ENCODE measurements at places on chromosomes 1 and 21.

DNA sequence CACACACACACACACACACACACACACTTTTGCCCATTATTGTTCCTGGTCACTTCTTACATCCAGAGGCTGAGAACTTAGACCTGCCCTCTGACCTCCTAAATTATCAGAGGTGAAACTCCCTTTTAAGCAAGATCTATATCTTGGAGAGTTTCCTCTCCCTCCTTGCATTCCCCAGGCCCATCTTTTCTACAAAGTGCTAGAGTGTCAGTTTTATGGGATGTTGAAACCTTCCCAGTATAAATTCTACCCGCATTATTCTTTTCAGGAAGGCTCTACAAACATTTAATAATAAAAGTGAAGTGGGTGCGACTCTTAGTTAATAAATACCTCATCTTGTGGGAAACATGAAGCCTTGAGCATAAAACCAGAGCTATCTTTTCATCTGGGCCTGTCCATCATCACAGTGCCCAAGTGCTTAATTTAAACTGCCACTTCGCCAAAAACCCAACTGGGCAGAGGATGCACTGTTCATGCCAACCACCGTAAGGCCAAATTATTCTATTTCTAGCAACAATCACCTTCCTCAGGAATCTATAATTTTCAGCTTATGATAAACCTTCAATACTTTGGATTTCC lies 458.2 kb upstream of the RUNX1 start:
- H3K36me3 ChIP-seq, result no peaks in the 10 kb centered on the region
- no peak overlapping the region for H3K27ac ChIP-seq

- no peaks in the 10 kb centered on the region for H3K36me3 ChIP-seq
- H3K4me1 ChIP-seq, result no peaks in the 10 kb centered on the region
- no peak for DNase-seq
- no peak overlapping the region for H3K27ac ChIP-seq
- no peaks in the 10 kb centered on the region for H3K27me3 ChIP-seq
Measured at GRCh38 chr1:192795916-192796618, 12.8 kb upstream of the RGS2 start.

GRCh38 chr1:14780271-14780670 lies 181.8 kb downstream of the KAZN start:
- H3K27me3 ChIP-seq, result no peaks in the 10 kb centered on the region
- DNase-seq, result no peak
- H3K27ac ChIP-seq, result no peak overlapping the region

DNA sequence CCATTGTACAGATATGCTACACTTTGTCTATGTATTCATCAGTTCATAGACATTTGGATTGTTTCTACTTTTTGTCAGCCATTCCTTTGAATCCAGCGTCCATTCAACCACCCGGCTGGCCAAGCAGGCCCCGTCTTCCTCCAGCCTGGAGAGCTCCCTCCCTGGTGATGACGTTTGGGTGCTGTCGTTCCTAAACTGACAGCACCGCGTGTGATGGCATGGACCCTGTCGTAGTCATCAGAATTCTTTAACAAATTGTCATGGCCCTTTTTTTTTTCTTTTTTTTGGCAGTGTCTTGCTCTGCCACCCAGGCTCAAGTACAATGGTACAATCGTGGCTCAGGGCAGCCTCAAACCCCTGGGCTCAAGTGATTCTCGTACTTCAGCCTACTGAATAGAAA lies 138.6 kb upstream of the ERRFI1 start:
- H3K4me3 ChIP-seq, result no peak overlapping the region
- no peaks in the 10 kb centered on the region for H3K27me3 ChIP-seq
- no peaks in the 10 kb centered on the region for H3K36me3 ChIP-seq
- no peaks in the 10 kb centered on the region for H3K4me1 ChIP-seq
- DNase-seq, result no peak

GRCh38 chr21:28539623-28539988 lies 453.1 kb downstream of the LTN1 start:
- no peaks in the 10 kb centered on the region for H3K36me3 ChIP-seq
- no peak overlapping the region for H3K4me3 ChIP-seq
- DNase-seq, result no peak
- H3K27me3 ChIP-seq, result no peaks in the 10 kb centered on the region
- H3K4me1 ChIP-seq, result peaks cover 3% of the 10 kb centered on the region

DNA sequence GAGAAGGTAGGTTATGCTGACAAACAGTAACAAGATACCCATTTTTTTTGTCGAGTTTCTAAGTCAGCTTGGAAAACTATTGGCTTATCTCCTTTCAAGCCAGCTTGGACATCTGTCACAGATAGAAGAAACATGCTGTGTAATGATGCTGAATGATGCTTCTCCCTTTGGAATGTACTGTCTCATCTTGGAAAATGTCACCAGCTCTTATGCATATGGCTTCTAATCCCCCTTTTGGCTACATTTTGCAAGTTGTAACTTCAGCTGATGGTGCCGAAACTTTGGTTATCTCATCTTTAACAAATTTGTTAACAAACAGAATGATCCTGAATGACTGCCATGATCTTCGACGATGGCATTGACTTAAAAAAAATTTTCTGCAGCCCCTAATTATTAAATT lies 68.8 kb upstream of the ST6GALNAC3 start:
- H3K4me3 ChIP-seq, result no peak overlapping the region
- no peak overlapping the region for H3K27ac ChIP-seq
- H3K36me3 ChIP-seq, result no peaks in the 10 kb centered on the region
- no peaks in the 10 kb centered on the region for H3K4me1 ChIP-seq
